ENCODE measurements at places on chromosomes 2 and 18.

DNA sequence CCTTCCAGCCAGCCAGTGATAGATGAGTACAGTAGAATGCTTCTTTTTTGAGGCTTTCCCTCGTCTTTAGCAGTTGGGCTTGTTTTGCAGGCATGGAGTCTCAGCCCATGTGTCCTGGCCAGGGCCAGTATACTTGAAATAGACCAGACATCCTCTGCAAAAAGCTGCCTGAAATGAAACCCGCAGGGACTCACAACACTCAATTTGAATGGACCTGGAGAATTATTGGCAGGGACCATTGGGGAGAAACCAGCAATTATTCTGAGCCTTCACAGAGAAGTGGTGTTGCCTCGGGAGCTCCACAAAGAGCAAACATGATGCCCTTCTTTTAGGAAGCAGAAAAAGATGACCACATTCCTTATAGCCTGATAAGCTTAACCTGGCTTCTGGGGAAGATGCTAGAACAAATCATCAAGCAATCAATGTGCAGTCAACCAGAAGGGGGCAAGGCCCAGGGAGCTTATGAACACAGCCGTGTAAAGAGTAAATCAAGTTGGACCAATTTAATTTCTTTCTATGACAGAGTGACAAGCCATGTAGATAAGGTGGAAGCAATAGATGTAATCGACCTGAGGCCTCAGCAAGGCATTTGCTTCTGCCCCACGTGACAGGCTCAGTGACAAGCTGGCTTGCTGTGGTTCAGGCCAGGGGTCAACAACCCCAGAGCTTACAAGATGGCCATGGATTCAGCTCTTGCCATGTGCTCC, 42.1 kb downstream of the BOD1L2 start:
- DNase-seq: no peak

GRCh38 chr2:172065111-172065510, 20.2 kb upstream of the DLX1 start:
- no peak for DNase-seq

- DNase-seq: no peak
These were observed 1.4 kb downstream of the GFPT1 start for GRCh38 chr2:69385443-69386151.

GRCh38 chr2:3131636-3132326, 245.8 kb downstream of the EIPR1 start:
- DNase-seq: no peak

- DNase-seq: no peak
These were observed 80.8 kb downstream of the KCTD18 start for GRCh38 chr2:200428961-200429665.

- DNase-seq: no peak
These were observed at the start of gene SLC9A2 for GRCh38 chr2:102619414-102620319. Gene SLC9A2, plus strand, starts transcription at chr2:102619553. Its CDS starts 296 bp downstream, at chr2:102619849.

DNA sequence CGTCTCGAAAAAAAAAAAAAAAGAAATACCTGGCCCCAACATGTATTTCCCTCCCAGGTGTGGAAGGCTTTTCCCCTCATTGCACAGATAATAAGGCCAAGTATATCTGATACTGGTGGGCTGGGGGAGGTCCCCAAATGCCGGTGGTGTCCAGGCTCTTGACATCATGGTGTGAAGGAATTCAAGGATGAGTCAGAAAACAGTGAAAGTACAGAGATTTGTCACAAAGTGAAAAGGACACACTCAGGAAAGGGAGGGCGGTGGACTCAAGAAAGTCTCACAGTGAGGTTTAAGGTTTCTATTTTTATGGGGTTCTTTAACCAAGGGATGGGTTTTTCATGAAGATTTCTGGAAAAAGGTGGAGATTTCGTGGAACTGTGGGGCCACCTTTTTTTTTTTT, 37.8 kb upstream of the FZD5 start:
- DNase-seq: no peak

DNA sequence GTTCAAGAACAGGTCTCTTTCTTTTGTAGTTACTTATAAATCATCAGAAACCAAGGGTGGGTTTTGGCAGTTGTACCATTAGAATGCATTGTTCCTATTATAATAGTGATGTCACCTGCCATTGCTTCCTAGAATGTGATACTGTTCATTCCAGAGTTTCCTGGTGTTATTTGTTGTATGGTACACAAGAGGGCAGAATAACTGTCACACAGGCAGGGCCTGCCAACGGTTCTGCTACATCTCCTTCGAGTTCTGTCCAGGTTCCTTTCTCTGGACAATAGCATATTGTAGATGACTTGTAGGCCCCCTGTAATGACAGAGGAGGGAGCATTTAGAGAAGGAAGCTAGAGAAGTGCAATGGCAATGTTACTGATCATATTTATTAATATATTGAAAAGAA, 98.3 kb downstream of the KLHL14 start:
- no peak for DNase-seq

DNA sequence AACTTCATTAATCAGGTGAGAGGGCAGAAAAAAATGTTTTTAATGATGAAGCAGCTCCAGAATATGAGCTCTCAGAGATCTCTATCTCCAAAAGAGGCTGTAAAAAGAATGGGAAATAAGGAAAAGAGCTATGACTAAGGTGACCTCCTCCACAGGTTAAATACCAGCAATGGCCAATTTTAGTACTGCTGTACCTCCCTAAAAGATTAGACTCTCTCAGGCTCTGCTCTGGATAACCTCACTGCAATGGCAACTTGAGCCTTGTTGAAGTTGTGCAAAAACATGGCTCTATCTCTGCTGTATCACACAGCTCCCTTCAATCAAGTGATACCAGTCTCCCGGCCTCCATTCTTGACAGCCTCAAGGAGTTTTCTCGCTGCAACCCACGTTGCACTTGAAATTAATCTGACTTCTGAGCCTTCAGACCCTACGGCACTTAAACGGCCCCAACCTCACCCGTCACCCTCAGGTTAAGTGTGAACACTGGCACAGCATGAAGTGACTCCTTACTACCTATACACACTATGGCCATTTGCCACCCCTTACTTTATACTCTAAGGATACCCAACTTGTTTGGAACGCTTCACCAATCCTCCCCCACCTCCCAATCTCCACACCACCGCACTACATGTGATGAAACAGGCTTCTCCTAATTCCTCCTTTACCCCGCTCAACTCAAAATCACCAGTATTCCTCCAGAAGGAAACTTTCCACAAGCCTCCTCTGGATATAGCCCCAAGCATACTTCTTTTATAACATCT, 36.3 kb downstream of the SMAD2 start:
- no peak for DNase-seq

- DNase-seq: no peak
These were observed 25.9 kb downstream of the ENOSF1 start for GRCh38 chr18:686339-687111.

DNA sequence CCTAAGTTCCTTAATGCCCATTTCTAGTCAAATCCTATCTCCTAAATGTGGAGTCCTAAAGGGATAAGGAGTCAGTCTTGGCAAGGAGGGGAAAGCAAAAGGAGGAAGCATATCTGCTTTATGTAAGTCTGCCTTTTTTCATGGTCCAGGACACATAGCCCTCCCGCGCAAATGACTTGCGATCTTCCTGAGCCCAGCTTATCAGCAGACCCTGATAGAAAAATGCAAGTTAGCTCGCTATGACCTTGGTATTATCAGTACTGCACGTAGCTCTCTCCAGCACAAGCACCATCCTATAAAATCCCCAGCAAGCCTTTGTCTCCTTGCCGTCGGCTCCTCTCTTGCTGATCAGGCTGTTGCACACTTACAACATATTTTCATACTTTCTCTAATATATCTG, 281.4 kb upstream of the KCNH7 start:
- DNase-seq: no peak

DNA sequence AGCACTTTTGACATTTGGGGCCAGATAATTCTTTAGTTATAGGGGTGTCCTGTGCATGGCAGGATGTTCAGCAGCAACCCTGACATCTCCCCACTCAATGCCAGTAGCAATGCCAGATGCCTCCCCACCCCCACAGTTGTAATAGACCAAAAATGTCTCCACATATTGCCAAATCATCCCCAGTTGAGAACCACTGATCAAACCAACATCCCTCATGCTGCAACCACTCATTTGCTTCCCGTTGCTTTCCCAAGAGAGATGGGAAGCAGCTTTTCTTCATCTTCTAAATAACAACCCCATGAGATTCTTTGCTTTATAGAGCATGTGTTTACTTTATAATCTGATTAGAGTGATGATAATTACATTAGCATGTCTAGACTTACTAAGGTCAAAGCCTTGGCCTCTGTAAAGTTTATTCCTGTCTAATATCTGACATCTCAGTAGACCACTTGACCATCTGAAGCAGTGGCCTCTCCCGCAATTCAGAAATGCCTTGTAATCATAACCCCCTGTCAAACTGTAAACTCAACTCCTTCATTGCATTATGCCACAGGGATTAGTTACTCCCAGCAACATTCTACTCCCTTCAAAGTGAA, 28.7 kb upstream of the C1D start:
- DNase-seq: no peak

GRCh38 chr2:239302808-239303557, 97.8 kb downstream of the HDAC4 start:
- DNase-seq: no peak

DNA sequence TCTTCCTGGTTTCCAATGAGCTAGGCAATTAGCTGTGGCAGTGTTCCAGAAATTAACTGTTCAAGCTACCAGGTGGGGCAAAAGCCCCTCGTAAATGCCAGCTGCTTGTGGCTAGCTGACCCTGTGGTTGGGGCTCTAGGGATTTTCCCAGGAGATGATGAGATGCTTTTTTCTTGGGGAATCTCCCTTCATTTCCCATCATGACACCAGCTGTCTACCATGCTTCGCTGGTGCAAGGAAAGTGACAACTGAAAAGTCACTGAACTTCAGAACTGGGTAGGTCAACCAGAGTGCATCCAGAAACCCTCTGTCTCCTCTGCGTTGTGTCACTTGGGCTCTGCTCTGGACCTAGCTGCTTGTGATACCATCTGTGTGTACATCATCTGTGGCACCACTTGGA, 386.5 kb upstream of the DCC start:
- no peak for DNase-seq

DNA sequence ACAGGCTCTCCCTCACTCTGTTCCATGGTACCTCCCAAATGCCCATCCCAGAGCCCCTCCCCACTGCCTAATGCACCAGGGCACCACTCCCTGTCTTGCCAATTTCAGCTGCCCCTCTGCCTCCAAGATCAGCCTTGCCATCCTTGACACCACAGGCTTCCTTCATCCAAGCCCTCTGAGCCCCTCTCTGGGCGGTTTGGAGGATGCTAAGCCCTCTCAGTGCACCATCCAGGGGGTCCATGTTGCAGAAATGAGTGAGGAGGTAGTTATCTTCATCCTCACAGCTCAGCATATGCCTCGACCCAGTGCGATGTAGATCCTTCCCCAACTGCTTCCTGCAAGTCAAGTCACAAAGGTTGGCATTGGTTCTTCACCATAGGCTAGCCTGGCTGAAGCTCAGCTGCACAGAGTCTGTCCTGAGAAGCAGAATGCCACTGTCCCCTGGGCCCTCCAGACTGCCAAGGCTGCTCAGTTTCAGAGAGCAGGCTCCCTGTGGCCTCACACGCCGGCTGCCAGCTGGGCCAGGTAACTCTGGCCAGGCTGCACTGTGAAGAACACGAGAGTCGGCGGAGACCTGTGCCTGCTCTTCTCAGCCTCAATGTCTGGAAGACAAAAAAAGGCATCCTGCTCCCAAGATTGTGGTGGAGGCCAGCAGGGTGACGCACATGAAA, 9.9 kb upstream of the MAP3K2 start:
- DNase-seq: no peak

DNA sequence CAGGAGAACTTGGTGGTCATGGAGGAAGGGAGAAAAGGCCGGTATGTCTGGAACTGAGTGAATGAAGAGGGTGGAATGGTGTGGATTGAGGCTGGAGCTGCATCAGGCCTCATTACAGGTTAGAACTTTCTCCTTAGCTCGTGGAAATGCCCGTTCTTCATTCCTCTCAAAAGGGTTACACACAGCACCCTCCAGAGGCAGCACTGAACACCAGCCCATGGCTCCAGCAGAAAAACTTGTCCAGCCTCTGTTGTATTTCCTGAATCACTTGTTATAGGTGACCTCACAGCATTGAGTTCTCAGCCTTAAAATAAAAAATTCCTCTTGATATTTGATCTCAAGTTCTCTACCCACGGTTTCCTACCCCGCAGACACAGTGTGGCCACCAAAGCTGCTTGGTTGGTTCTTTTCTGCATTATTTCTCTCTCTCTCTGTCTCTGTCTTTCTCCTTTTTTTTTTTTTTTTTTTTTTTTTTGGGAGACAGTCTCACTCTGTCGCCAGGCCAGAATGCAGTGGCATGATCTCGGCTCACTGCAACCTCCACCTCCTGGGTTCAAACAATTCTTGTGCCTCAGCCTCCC, 89.6 kb downstream of the ITGB1BP1 start:
- DNase-seq: peak; percentile 25

DNA sequence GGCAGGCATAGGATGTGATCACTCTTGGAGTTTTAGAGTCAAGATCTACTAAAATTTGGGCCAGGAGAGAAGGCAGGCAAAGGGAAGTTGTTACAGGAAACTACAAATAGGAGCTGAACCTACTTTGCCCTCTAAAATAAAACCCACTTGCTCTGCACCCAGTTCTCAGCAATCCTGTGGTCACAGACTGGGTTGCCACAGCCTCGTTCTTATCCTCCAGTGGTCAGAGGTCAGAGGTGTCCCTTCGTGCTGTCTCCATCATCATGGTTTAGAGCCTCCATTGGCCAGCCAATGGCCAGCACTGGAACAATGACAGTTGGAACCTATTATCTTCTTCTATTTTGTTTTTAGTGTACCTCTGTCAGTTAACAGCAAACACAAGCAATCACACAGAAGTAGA, 90.7 kb upstream of the TNP1 start:
- DNase-seq: no peak

DNA sequence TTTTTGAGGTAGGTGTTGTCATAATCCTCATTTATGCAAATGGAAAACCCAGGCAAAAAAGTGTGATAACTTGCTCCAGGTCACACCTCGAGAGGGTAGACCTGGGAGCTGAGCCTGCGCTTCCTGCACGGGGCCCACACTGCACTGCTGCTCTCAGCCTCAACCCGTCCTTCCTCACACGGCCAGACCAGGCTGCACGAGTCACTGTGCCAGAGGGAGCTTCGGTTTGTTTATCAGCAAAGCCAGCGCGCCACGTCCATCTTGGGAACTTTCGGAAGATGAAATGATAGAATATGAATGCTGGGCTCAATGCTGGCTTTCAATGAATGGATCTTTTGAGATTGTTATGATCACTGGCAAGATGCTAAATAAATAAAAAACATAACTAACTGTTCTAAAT, 14.4 kb downstream of the COPS9 start:
- no peak for DNase-seq

DNA sequence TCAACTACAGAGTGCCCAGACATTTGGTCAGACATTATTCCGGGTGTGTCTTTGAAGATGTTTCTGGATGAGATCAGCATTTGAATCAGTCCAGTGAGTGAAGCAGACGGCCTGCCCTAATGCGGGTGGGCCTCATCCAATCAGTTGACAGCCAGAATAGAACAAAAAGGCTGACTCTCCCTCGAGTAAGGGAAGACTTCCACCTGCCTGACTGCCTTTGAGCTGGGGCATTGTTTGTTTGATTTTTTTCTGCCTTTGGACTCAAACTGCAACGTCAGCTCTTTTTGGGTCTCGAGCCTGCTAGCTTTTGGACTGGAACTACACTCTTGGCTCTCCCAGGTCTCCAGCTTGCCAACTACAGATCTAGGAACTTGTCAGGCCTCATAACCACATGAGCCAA, 111.7 kb upstream of the AGAP1 start:
- DNase-seq: no peak

GRCh38 chr2:24261441-24261840, 86.6 kb downstream of the FAM228A start:
- DNase-seq: no peak

All from NCI-H1092 (cell line).